IMR-90 (cell line): ENCODE measurements at places on chromosomes 5 and 9. TPM values are rescaled to one million over a fixed set of nuclear protein-coding genes. Genes with fewer than 3 reads are reported as not detected.

The FUT7 gene
- not detected in 2 replicates for total RNA-seq

The TPD52L3 gene
- total RNA-seq = not detected in 2 replicates

The GDNF gene
- 0.18 and 0.28 TPM in 2 replicates for total RNA-seq

The NR4A3 gene
- 0.54 and 1.9 TPM in 2 replicates for total RNA-seq

The PAEP gene
- total RNA-seq = not detected in 2 replicates

The DND1 gene
- total RNA-seq = under 0.01 TPM in 2 replicates

The SPOUT1 gene
- total RNA-seq = 15.8 and 17.9 TPM in 2 replicates

The CDC20B gene
- total RNA-seq = not detected in 2 replicates
